ENCODE measurements at places on chromosomes 7 and 10. TPM values are rescaled to one million over a fixed set of nuclear protein-coding genes. Genes with fewer than 3 reads are reported as not detected.

GRCh38 chr10:34474009-34474376 is 341.1 kb downstream of the PARD3 start:
- no peak for DNase-seq

DNA sequence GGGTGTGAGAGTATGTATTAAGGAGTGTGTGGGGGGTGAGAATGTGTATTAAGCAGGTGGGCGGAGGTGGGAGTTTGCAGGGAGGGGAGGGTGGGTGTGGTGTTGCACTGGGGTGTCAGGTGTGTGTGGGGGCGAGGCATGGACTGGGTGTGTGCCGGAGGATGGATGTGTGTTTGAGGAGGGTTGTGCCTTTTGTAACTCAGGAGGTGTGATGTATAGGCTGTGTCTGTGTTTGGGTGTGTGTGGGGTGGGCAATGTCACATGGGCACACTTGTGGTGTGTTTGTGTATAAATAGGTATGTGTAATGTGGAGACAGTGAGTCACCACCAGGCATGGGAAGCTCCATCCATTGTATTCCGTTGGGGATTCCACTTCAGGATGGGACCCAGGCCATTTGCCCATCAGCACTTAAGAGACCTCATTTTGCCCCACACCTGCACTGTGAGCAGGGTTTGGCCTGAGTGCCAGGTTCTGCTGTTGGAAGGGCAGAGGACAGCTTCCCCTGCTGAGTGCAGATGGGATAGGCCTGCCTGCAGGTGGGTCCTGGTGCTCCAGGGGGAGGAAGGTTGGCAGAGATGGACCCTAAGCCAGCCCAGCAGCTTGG is 5.8 kb downstream of the UNC5B start:
- peak; percentile 17 for DNase-seq

DNA sequence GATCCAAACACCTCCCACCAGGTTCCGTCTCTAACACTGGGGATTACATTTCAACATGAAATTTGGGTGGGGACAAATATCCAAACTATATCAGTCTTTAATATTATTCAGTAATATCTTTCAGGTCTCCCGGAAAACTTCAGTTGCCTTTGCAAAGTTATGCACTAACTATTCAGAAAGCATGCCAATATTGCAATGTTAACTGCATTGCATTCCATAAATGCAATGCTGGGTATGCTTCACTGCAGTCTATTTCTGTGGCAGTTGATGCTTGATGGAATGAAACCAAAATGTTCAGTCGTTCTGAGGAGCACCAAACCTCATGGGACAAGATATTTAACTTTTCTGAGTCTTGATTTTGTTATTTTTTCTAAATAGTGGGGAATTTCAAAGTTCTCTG is 147.5 kb downstream of the SLC16A9 start:
- no peak for DNase-seq

- no peak for DNase-seq
These were observed 68.6 kb upstream of the AFAP1L2 start for GRCh38 chr10:114472877-114473253.

DNA sequence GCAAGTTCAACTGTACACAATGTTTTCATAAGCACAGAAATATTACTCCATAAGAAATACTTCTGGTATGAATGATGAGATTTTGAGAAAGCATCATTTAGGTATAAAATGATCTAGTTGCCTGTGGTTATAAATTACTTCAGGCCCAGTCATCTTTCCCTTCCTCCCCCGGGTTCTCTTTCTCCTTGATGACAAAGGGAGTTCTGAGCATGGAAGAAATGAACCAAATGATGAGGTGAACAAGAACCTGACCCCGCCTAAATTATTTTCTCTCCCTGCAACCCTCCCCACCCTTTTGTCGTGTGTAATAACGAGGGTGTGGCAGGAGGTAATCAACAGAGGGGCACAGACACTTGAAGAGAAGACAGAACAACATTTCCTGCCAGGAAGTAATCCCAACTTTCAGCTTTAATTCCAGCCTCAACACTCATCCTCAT is 319.6 kb upstream of the SP8 start:
- DNase-seq = no peak

- DNase-seq = no peak
These were observed 68.5 kb upstream of the SHH start for GRCh38 chr7:155880721-155881120.

DNA sequence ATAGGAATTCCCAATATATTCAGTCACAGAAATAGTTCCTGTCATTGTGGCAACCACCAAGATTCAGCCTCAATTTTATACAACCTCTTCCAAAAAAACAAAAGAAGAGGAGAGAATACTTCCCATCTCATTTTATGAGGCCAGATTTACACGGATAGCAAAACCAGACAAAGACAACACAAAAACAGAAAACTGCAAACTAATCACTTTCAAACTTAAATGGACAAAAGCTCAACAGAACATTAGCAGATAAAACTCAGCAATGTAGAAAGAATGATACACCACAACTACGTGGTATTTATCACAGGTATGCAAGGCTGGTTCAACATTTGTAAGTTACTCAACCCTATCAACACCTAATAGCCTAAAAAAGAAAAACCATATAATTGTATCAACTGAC is 22.0 kb downstream of the PEX1 start:
- no peak for DNase-seq

GRCh38 chr10:54905578-54906192 is 104.7 kb upstream of the PCDH15 start:
- DNase-seq = no peak

- DNase-seq = no peak
These were observed 80.3 kb downstream of the FOXL3 start for GRCh38 chr7:370259-370625.

- DNase-seq = no peak
These were observed 94.0 kb upstream of the CDCA7L start for GRCh38 chr7:22039670-22040069.

DNA sequence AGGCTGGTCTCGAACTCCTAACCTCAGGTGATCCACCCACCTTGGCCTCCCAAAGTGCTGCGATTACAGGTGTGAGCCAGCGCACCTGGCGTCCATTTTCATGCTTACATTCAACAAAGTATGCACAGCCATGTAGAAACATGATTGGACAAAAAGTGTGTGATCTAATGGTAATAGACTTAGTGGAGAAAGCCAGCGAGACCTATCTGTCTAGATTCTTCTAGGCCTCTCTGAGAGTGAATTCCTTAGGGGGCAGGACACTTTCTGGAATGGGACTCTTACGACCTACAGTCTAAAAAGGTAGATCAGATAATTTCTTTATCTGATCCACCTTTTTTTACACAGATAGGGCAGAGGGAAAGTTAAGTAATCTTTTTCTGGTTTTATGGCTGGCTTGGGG is 46.3 kb upstream of the SDK1 start:
- DNase-seq = no peak

DNA sequence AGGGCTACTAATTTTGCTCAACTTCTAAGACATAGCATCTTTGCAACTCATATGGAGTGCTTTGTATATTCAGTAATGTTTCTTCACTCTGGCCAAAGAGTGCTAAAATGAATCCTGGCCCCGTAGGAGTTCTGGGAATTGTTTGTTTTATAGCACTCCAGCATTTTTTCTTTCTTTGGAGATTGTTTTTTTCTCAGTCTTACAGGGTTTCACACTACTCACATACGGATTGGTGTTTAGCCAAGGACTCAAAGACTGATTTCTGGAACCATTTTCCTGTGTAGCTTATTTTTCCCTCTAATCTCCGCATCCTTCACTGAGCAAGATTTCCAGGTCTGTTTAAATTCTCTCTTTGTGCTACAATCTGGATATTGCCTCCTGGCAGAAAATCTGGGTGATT is 6.4 kb downstream of the TAS2R41 start:
- DNase-seq = no peak

DNA sequence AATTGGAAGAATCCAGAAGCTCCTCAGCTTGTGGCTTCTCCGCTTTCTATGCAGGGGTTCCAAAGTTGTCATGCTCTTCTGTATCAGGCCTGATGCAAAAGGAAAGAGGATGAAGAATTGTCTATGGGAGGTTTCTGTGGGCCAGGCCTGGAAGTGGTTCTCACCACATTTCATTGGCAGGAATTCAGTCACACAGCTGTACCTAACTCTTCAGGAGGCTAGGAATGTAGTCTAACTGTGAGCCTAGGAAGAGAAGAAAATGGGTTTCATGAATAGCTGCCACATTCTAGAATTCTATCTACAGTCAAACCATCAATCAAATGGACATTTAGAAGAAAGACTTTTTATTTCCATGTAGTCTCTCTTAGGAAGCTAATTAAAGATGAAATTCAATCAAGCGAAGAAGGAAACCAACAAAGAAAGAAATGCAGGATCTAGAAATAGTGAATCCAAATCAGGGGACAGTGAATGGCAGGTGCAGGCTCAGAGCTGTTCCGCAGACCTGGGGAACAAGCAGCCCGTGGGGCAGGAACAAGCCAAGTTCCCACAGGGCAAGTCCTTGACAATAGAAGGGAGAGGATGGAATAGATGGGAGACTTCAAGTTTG is 25.4 kb upstream of the USP6NL start:
- DNase-seq = no peak

C10orf105 gene
- total RNA-seq = not detected

SLC13A1 gene
- total RNA-seq = not detected

PLEKHS1 gene
- total RNA-seq = not detected

BAMBI gene
- total RNA-seq = not detected

SYCE1 gene
- total RNA-seq = 0.32 TPM

HOXA1 gene
- total RNA-seq = 0.16 TPM

SPACDR gene
- not detected for total RNA-seq

Data from gastrocnemius medialis (tissue), 4 donors.